GM23338 (cell line): ENCODE measurements at places on chromosomes 7 and 10. TPM values are rescaled to one million over a fixed set of nuclear protein-coding genes. Genes with fewer than 3 reads are reported as not detected.

DNA sequence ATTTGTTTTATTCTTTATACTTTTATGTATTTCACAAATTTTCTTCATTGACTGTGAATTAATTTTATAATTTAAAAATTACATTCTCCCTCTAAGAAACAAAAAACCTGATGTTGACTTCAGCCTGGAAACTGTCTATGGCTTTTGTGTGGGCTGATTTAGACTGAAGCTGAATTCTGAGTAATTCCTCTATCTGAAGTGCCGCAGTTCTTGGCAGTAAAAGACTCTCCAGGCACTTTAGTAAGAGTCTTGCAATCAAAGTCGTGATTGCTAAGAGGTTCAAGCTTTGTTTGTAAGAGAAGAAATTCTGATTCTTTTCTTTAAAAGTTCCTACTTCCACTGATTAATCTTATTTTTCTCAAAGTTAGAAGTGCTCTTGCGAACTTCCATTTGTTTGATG, 3.4 kb upstream of the CEP41 start:
- DNase-seq = no peak
- no peak overlapping the region for H3K27ac ChIP-seq
- H3K4me1 ChIP-seq = peaks cover 13% of the 10 kb centered on the region
- H3K4me3 ChIP-seq = no peak overlapping the region
- H3K36me3 ChIP-seq = no peaks in the 10 kb centered on the region
- H3K27me3 ChIP-seq = no peaks in the 10 kb centered on the region

GRCh38 chr7:47807756-47808155, 140.5 kb downstream of the PKD1L1 start:
- no peaks in the 10 kb centered on the region for H3K4me1 ChIP-seq
- H3K36me3 ChIP-seq = no peaks in the 10 kb centered on the region
- H3K27ac ChIP-seq = no peak overlapping the region
- no peak overlapping the region for H3K4me3 ChIP-seq
- DNase-seq = peak; percentile 46

FAM131B gene
- 28.8 and 30.2 TPM in 2 replicates for total RNA-seq

DNA sequence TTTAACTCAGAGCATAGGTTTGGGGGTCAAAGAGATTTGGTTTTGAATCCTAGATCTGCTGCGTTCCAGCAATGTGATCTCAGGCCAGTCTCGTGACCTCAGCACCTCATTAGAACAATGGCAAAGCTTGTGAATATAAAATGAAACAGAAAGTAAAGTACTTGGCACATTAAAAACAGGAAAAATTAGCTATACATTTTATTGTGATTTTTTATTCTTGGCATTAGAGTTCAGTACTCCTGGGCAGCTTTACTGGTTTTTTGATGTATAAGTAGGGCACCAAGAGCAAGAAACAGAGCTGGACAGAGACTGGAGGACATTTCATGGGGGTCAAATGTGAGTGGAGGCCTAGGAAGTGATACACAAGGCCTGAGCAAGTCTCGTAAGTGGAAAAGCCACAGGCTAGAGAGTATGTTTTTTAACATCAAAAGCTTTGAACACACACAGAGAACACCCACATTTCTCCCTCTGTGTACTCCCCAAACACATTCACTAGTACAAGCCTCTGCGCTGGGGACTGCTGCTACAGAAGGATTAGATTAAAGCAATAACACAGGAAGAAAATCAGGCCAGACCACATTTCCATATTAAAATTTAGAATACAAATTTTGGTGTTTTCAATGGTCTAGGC, 157.2 kb upstream of the SLC25A13 start:
- H3K4me3 ChIP-seq = no peak overlapping the region
- H3K27me3 ChIP-seq = no peaks in the 10 kb centered on the region
- no peaks in the 10 kb centered on the region for H3K36me3 ChIP-seq
- no peaks in the 10 kb centered on the region for H3K4me1 ChIP-seq

GRCh38 chr10:113491967-113492565, 60.8 kb upstream of the HABP2 start:
- H3K36me3 ChIP-seq = no peaks in the 10 kb centered on the region
- DNase-seq = no peak
- H3K27me3 ChIP-seq = no peaks in the 10 kb centered on the region
- no peaks in the 10 kb centered on the region for H3K4me1 ChIP-seq
- no peak overlapping the region for H3K27ac ChIP-seq

GRCh38 chr7:92158660-92159575, 20.0 kb downstream of the LRRD1 start:
- no peak overlapping the region for H3K27ac ChIP-seq
- no peak overlapping the region for H3K4me3 ChIP-seq

GRCh38 chr10:78774999-78775711, 293.6 kb upstream of the ZMIZ1 start:
- H3K36me3 ChIP-seq = no peaks in the 10 kb centered on the region
- H3K27me3 ChIP-seq = no peaks in the 10 kb centered on the region
- no peak overlapping the region for H3K4me3 ChIP-seq
- no peak overlapping the region for H3K27ac ChIP-seq

INA gene
- total RNA-seq = 25.1 and 26.1 TPM in 2 replicates

CFAP58 gene
- 0.39 and 0.63 TPM in 2 replicates for total RNA-seq

GRCh38 chr7:151248346-151249033, at the start of gene SMARCD3:
TSS of gene SMARCD3 (minus strand) at chr7:151248694. CDS start at chr7:151248562, 132 bp downstream.
- H3K27ac ChIP-seq = no peak within 1 kb of the TSS
- H3K4me1 ChIP-seq = peaks cover 50% of the 10 kb centered on the region
- peak; percentile 73 for DNase-seq
- peak within 1 kb of the TSS; percentile 59 for H3K4me3 ChIP-seq
- peaks cover 88% of the 10 kb centered on the region for H3K27me3 ChIP-seq
- H3K36me3 ChIP-seq = no peaks in the 10 kb centered on the region

ANKRD2 gene
- total RNA-seq = not detected in 2 replicates

GRCh38 chr7:141695803-141696289, 6.1 kb downstream of the DENND11 start:
- H3K27me3 ChIP-seq = no peaks in the 10 kb centered on the region
- no peak overlapping the region for H3K4me3 ChIP-seq
- H3K27ac ChIP-seq = no peak overlapping the region
- H3K4me1 ChIP-seq = peaks cover 48% of the 10 kb centered on the region
- no peaks in the 10 kb centered on the region for H3K36me3 ChIP-seq
- no peak for DNase-seq

DDC gene
- total RNA-seq = not detected in 2 replicates

DNA sequence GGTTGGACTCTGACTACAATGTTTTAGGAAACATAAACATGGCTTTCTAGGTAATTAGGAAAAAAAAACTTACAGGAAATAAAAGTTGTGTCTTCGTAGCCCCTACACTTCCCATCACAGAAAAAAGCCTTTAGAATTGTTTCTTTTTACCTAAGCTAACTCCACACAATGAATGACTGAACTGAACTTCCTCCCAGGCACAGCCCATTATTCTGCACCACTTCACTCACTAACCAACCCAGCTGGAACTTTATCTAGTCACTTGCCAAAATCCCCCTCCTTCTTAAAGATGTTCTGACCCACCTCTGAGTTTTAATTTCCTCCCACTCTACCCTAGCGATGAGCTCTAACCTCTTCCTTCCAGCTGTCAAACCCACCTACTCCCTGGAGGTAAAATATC, 91.7 kb upstream of the MEOX2 start:
- peaks cover 18% of the 10 kb centered on the region for H3K4me1 ChIP-seq
- no peak overlapping the region for H3K27ac ChIP-seq
- H3K4me3 ChIP-seq = no peak overlapping the region
- DNase-seq = peak; percentile 15

DNA sequence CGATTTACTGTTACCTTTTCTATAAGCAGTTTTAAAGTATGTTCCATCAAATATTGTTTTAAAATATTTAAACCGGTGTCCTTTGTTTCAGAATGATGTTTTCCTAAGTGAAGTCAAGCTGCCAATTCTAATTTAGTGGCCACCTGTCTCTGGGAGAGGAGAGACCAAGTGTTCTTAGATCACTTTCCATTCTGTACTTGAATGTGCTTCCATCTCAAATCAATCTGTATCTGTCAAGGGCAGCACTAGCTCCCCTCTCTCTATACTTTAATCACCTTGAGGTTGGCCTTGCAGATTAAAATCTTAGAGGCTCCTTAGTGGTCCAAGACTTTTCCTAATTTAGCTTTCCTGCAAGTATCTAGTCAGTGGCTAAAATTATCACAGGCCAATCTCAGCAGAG, 49.6 kb downstream of the LGI1 start:
- H3K27ac ChIP-seq = no peak overlapping the region
- H3K4me1 ChIP-seq = no peaks in the 10 kb centered on the region
- no peaks in the 10 kb centered on the region for H3K36me3 ChIP-seq
- no peaks in the 10 kb centered on the region for H3K27me3 ChIP-seq

DNA sequence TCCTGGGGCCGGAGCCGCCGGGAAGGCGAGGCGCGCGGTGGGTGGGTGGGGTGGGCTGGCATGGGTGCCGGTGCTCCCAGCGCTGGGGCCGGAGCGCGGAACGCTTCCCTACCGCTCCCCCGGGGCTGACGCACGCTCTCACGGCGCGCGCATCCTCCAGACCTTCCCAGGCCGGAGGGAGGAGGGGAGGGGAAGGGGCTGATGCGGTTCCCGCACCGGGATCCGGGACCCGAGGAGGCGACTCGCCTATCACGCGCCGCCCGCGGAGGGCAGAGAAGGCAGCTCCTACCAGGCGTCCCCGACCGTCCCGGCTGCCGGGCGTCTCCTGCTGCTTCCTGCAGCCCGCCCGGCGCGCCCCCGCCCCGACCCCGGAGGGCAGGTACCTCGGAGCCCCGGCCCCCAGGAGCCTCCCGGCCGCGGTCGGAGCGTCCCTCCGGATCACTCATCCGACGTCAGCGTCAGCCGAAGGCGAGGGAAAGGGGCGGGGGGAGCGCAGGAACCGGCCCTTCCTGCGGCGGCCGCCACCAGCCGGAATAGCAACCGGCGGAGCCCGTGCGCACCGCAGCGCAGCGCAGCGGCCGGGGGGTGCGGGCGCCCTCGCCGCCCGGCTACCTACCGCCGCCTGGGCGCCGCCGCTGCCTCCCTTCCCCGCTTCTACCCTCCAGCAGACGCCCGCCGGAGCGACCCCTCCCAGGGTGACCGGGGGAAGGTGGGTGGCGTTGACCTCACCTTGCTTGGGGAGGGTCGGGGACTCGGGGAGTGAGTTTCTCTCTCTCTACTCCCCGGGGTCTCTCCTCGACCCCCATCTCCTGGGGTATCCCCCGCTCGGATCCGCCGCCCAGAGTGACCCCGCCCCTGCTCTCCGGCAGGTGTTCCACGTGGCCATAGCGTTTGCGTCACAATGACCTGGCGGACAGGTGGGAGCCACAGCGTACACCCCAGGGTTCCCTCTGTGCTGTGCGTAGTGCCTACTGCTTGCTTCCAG, at the start of gene ICA1:
ICA1 (minus strand) TSS at position 457 of the 985 bp plus-strand sequence. CDS start 26,241 bp downstream, outside the sequence.
- DNase-seq = peak; percentile 89
- peaks cover 17% of the 10 kb centered on the region; the same call in 1 of the 2 replicates for H3K4me1 ChIP-seq
- no peaks in the 10 kb centered on the region for H3K27me3 ChIP-seq
- H3K4me3 ChIP-seq = peak within 1 kb of the TSS; percentile 59
- H3K36me3 ChIP-seq = no peaks in the 10 kb centered on the region
- peak within 1 kb of the TSS; percentile 26 for H3K27ac ChIP-seq

CD36 gene
- total RNA-seq = 1.7 and 1.8 TPM in 2 replicates

GRCh38 chr7:135801877-135802276, 53.3 kb upstream of the FAM180A start:
- DNase-seq = no peak
- no peaks in the 10 kb centered on the region for H3K27me3 ChIP-seq
- H3K36me3 ChIP-seq = no peaks in the 10 kb centered on the region
- no peaks in the 10 kb centered on the region for H3K4me1 ChIP-seq
- H3K4me3 ChIP-seq = no peak overlapping the region

DNA sequence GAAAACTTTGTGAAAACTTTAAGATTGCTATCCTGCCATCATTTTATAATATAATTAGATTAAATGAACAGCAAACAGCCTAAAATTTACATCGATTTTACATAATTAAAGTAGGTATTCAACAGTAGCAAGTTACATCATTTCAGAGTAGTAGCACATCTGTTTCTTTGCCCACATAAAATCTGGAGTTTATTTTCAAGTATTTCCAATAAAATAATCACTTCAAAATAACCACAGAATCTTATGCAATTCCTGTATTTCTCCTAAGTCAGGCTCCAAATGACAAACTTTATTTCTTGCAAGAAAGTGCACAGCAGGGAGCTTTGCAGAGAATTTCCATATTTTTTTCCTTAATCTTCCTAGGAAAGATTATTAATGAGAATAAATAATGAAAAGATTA, 82.6 kb downstream of the CUBN start:
- DNase-seq = no peak
- no peak overlapping the region for H3K4me3 ChIP-seq
- H3K36me3 ChIP-seq = no peaks in the 10 kb centered on the region; the same call in 1 of the 2 replicates
- H3K27ac ChIP-seq = no peak overlapping the region
- H3K27me3 ChIP-seq = no peaks in the 10 kb centered on the region

DNA sequence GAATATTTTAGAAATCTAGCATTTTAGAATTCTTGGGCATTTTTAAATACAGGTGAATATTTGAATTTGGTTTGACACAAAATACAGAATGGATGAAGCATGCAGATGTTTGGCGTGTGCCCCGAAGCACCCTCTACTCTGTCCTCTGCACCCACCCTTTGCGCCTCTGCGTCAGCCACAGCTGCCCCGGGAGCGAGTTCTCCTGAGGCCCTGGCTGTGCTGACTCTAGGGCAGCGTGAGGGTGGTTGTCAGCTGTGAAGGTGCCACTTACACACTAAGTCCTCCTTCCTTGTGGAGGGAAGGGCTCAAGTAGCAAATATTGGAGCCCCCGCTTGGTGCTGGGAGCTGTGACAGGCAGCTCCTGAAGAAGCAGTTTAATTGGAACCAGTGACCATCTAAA, 48.4 kb downstream of the DAGLB start:
- DNase-seq = no peak
- peaks cover 8% of the 10 kb centered on the region for H3K4me1 ChIP-seq
- H3K27me3 ChIP-seq = no peaks in the 10 kb centered on the region
- H3K27ac ChIP-seq = peak overlapping the region; percentile 32; the same call in 1 of the 2 replicates
- H3K4me3 ChIP-seq = no peak overlapping the region

DNA sequence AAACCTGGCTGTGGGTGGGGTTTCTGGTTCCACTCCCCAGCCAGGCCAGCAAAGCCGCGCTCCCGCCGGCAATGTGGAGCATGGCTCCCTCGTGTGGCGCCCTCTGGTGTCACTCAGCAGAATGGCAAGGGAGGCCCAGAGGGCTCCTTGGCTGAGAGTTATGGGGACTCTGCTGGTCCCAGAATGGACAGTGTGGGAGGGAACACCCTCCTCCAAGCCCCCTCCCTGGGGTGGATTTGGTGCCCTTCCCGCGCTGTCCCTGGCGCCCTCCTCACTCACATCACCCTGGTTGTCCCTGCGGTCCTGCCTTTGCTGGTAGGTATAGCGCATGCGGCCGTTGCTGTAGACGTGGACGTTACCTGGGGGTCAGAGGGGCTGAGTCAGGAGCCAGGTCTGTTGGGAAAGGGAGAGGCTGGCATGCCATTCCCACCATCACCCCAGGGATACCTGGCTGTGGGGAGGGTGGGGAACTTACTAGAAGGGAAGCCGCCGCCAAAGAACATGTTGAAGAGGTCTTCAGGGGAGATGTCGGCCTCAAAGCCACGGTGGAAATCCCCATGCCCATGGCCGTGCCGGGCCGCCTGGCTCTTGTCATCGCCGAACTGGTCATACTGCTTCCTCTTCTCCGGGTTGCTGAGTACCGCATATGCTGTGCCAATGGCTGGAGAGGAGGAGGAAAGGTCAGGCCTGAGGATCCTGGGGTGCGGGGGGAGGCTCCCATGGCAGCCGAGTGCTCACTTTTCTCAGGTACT, 14.0 kb downstream of the DNAJB12 start:
- H3K36me3 ChIP-seq = no peaks in the 10 kb centered on the region; the same call in 1 of the 2 replicates
- no peak overlapping the region for H3K4me3 ChIP-seq
- H3K27ac ChIP-seq = 0 out of 2 replicates have a peak overlapping the region, but pooled peaks have one; percentile 19
- peak; percentile 86 for DNase-seq
- no peaks in the 10 kb centered on the region for H3K4me1 ChIP-seq

GRCh38 chr7:106731646-106732444, 70.9 kb upstream of the CCDC71L start:
- H3K27ac ChIP-seq = no peak overlapping the region
- H3K4me1 ChIP-seq = no peaks in the 10 kb centered on the region; the same call in 1 of the 2 replicates
- DNase-seq = no peak
- no peak overlapping the region for H3K4me3 ChIP-seq
- H3K27me3 ChIP-seq = no peaks in the 10 kb centered on the region
- no peaks in the 10 kb centered on the region for H3K36me3 ChIP-seq
